Progenitor cell of endocrine pancreas (in vitro differentiated cells): ENCODE measurements at places on chromosomes 2 and 18.

DNA sequence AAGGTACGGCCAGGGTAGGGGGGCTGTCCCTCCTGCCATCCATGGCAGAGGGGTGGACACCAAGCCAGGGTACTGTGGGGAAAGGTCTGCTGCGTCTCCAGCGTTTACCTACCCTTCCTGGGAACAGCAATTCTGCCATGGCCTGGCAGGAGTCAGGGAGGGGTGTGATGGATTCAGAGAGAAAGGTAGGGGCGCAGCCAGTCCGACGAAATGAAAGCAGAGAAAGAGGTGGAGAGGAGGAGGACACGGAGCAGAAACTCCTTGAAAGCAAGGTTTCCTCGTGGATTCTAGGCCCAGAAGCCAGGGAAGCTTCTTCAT lies 182.9 kb downstream of the ZFP36L2 start:
- no peak for DNase-seq

DNA sequence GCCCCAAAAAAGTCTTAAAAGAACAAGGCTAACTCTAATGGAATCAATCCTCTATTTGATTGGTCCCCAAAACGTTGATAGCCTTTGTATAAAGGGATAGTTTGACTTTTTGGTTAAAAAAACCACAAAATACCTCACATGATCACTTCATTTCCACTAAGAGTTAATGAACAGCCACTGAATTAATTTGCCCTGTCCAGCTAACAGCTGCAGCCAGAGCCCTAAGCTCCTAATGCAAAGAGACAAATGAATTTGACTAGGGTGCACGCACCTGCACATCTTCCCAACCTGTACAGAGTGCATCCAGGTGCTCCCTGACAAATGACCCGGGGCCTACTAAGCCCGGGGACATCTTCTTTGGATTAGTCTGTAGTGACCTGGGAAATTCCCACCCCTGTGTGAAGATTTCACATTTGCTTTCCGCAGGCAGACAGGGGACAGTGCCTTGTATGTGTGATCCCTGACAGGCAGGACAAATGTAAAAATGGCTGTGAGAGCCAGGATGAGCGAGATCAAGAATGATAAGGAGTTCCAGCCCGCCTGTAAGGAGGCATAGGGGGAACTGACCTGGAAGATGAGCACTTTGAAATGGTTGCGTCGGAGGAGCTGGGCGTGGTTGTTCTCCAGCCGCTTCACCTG lies 893 bp downstream of the CAVIN2 start:
- DNase-seq: no peak

DNA sequence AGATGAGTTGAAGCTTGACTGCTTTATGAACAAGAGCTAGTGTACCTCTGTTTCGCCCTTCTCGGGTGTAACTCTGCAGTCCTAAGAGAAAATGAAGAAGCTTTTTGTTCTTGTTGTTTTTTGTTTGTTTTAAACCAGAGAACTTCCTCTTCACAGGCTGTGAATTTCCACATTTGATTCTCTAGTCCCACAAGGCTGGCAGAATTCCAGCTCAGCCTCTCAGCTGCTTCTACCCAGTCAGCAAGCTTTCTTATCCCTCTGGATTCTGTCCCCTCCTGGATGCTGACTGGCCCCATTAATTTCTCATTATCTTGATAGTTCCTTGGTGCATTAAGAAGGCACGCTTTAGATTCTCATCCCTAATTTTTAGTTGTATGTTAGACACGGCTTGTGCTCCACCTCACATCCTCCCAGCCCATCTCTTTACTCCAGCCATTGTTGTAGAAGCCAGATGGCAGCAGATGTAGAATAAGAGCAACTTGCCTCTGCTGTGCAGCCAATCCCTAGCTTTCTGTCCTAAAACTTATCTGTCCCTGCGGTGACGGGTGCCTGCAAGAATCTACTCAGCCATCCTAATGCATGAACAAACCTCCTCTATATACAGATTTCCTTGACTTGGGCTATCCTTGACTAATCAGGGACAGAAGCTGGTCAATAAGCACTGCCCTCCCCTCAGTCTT lies 12.3 kb upstream of the RESP18 start:
- no peak for DNase-seq

- no peak for DNase-seq
Observed at GRCh38 chr18:52070291-52070756, 269.7 kb upstream of the DCC start.

DNA sequence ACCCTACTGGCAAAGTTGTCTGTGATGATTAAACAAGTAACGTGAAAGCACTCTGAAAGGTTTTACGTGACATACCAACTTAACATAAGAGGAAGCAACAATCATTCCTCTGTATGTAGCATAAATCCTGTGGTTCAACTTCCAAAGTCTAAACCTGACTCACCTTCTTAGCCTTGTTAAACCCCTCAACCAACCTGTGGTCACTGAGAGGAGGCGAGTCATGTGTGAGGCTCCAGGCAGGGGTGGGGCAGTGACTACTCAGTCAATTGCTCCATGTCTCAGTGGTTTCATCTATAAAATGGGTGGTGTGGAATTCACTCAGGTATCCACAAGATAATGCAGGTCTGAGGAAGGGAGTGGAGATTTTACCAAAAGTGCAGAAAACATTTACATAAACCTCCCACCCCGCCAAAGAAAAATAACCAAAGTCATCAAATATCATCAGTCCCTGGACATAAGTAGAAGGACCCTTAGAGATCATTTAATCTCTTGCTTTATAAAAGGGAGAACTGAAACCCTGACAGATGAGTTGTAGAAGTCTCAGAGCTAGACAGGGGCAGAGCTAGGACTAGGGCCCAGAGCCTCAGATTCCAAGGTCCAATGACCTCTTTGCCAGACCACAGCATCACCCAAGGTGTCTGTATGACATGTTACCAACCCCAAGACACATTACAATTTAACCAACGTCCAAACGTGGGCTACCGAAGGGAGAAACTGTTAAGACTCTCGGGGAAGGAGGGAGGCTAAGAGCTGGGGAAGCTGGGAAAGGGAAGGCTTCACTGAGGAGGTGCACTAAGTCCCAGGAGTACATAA lies 3.7 kb upstream of the PCBP1 start:
- no peak for DNase-seq
